SHP77 treated with DMSO at 0.1 percent for 48 hours (cell line): ENCODE measurements at places on chromosomes 16 and 17.

- DNase-seq: no peak
Observed at GRCh38 chr16:381012-381788, 578 bp downstream of the PGAP6 start.

GRCh38 chr16:27967169-27967568 is 96.3 kb downstream of the GSG1L start:
- no peak for DNase-seq

- DNase-seq: no peak
Observed at GRCh38 chr17:77217566-77217965, 76.8 kb downstream of the SEC14L1 start.

- no peak for DNase-seq
Observed at GRCh38 chr16:12539185-12539929, 264.3 kb downstream of the CPPED1 start.

- no peak for DNase-seq
Observed at GRCh38 chr17:39927929-39928857, 661 bp downstream of the LRRC3C start.
